Kidney epithelial cell (primary cell): ENCODE measurements at places on chromosomes 11 and 22.

GRCh38 chr22:36026741-36027140, 1.9 kb downstream of the RBFOX2 start:
- DNase-seq: no peak

DNA sequence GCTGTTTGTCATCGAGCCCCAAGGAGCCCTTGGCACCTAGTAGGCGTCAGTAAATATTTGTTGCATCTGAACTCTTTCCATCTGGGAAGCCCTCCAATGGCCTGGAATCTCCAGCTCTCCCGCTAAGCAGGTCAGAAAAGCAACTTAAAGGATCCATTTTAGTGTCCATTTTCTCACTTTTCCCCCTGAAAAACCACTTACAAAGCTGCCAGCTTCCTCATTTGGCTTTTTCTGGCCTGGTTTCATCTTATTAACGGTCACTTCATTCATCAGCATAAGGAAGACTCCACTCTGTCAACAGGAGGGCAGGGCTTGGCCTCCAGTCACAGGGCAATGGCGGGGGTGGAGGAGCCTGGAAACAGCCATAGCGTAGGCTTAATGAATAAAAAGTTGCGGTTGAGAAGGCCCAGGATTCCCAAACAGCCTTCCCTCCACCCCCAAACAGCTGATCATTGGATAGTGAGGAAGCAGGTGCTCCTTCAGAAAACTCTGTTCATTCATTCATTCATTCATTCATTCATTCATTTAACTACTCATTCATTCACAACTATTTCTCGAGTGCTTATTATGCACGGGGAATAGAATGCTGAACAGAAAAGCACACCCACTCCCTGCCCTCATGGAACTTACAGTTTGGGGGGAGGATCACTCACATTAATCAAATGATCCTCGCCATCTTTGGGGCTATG, 104.5 kb upstream of the RCN1 start:
- DNase-seq: no peak

DNA sequence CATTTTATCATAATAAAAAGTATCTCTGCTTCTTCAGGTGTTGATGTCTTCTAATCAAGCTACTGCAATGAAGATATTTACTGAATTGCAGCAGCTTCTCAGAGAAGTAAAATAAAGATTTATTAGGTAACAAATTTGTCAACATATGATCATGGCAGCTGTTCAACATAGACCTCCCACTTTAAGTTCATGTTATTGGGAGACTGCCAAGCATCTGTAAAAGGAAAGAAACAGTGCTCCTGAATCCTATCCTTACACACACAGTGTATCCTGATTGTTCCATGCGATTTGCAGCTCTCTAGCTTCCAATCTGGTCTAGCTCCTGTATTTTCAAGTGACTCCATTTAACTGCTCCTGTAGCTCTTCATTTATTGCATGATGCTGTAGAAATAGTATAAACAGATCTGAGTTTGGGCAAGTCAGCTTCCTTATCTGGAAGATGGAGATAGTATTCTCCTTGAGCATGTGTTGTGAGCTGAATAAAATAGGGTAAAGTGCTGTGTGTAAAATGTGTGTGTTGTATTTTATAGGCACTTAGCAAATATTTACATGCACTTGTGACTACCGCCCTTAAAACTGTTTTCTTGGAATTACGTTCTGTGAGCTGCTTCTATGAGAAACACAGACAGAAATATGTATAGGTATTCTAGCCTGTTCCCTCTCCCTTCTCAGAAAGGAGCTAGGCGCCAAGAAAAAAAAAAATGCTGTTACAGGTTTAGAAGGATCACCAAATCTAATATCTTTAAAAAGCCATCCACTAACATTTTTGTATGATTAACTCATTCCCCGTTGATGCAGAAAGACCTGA, 290.6 kb downstream of the JRKL start:
- no peak for DNase-seq

- no peak for DNase-seq
Observed at GRCh38 chr11:117872975-117873827, 3.3 kb downstream of the FXYD6 start.

- DNase-seq: no peak
Observed at GRCh38 chr11:33672273-33672672, 28.4 kb downstream of the C11orf91 start.

GRCh38 chr11:88064097-88064705, 111.0 kb downstream of the RAB38 start:
- no peak for DNase-seq

DNA sequence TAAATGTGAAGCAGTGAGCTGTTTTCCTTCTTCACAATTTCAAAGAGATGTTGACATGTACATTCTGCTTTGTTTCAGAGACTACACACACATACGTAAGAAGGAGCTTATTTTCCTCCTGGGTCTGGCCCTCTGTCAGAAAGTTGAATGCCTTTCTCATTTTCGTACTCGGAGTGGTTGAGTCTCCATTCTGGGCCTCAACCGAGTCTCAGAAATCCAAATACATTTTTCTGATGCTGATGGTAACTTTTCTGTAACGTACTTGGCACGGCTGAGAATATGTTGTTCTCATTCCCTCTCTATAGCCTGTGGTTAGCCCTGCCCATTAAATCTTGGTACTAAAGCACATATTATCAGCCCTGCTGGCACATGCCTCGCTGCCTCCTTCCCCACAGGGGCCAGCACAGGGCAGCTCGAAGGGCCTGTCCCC, 25.3 kb downstream of the PARVA start:
- DNase-seq: no peak

GRCh38 chr11:27497284-27497866, 9.2 kb downstream of the LIN7C start:
- no peak for DNase-seq

DNA sequence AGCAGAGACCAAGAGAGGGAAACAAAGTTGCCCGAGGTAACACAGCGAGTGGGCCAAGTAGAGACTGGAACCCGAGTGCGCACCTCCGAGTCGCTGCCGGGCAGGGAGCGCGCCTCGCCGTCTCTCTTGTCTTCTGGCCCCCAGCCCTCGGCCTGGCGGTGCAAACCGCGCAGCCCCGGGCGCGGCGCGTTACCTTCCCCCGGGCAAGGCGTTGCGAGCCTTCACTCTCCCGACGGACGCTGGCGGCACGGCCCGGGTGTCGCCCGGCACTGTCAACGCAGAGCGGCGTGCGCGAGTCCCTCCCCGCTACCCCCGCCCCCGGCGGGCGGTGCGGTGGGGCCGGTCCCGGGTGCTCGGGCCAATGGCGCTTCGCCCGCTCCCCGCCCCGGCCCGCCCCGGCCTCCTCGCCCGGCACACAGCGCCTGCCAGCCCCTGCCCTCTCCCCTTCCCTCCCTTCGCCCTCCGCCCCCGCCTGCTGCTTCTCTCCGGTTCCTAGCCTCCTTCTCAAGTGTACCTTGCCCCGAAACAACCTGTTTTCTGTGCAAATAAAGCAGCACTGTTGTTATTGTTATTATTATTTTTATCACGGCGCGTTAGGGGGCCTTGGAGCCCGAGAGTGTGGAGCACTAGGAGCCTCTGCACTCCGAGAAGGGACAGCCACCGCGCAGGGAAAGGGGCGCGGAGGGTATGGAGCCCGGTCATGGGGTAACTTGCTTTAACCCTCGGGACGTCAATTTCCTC, at the start of gene SYTL2:
SYTL2 (minus strand) TSS at position 271 of the 741 bp plus-strand sequence. CDS start 53,416 bp downstream, outside the sequence.
- no peak for DNase-seq

GRCh38 chr22:28029956-28030355, 110.9 kb upstream of the PITPNB start:
- no peak for DNase-seq

GRCh38 chr22:46358766-46359165, 23.3 kb downstream of the TRMU start:
- no peak for DNase-seq

- DNase-seq: no peak
Observed at GRCh38 chr22:47166033-47166404, 403.6 kb downstream of the TBC1D22A start.

GRCh38 chr11:19450282-19450681, 209.5 kb upstream of the E2F8 start:
- DNase-seq: no peak

DNA sequence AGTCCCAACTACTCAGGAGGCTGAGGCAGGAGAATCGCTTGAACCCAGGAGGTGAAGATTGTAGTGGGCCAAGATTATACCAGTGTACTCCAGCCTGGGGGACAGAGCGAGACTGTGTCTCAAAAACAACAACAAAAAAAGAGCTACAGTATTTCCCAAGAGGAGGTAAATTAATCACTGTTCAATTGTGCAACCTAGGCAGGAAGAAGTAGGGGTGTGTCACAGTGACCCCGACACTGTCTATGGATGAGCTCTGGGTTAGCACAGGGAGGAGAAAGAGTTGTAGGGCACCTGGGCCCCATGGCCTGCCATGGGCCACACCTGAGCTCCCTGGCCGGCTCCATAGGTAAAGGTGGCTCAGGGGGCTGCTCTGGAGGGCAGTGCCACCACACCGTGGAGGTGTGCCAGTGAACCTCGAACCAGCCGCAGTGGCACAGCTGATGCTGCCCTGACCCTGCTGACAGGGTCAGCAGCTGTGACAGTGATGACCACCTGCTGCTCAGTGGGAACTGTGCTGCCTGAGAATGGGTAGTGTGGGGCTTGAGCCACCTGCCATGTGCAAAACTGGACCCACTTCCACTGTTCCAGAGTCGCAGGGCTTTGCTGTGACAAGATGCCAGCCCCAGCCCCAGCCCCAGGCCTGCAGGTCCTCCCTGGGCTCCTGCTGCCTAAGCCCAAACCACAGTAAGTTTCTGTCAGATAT, 84.0 kb upstream of the PITPNB start:
- no peak for DNase-seq

GRCh38 chr11:114563077-114563476, 3.4 kb upstream of the NXPE1 start:
- DNase-seq: no peak

DNA sequence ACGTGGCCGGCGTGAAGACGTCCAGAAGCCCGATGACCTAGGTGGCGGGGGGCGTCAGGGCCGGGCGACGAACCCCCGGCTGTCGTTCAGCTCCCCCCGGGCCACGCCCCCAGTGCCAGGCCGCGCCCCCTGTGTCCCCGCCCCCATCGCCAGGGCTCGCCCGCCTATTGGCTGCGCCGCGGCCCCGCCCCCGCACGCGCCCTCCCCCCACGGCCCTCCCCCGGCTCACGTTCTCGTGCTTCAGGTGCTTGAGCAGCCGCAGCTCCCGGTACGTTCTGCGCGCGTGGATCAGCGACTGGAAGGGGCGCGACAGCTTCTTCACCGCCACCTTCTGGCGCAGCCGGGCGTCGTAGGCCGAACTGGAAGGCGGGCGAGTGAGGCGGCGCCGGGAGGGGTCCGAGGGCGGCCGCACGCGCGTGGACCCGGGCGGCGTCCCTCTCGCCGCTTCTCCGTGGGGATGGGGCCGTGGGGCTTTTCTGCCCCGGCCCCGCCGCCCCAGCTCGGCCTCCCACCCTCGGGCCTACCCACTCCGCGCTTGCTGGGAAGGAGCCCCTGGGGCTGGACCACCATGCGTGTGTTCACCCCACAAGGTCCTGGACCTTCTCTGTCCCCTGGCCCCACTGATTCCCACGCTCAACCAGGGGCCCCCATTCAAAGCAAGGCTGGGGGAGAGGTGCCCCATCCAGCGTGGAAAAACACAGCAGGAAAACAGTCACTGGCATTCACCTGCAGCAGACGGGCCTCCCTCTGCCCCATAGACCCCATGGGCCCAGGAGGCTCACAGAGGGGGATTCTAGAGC, 2.4 kb downstream of the MAPK11 start:
- DNase-seq: no peak

GRCh38 chr22:28899199-28899853, 16.0 kb downstream of the ZNRF3 start:
- no peak for DNase-seq

- DNase-seq: peak; percentile 9
Observed at GRCh38 chr11:124538019-124538418, 5.4 kb downstream of the OR8B12 start.

DNA sequence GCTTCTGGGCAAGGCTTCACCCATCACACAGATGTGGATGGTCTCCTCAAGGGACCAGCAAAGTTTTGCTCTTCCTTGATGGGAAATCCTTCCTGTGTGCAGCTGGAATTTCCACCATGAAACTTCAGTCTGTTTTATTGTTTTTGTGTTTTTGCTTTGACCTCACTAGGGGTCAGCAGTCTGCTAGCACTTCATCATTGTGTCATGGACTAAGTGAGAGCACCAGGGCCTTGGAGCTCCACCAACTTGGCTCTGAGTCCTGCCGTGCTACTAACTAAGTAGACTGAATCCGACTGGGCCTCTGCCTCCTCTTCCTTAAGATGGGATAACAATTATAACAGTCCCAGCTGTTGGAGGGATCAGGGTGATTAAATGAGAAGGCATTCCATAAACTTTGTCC, 305.8 kb upstream of the NCAM1 start:
- no peak for DNase-seq

GRCh38 chr11:61911128-61911700, 6.2 kb downstream of the RAB3IL1 start:
- DNase-seq: no peak

GRCh38 chr11:102912482-102912830, 37.7 kb upstream of the MMP12 start:
- DNase-seq: no peak

- DNase-seq: no peak
Observed at GRCh38 chr11:57474803-57475115, 14.4 kb downstream of the RTN4RL2 start.

DNA sequence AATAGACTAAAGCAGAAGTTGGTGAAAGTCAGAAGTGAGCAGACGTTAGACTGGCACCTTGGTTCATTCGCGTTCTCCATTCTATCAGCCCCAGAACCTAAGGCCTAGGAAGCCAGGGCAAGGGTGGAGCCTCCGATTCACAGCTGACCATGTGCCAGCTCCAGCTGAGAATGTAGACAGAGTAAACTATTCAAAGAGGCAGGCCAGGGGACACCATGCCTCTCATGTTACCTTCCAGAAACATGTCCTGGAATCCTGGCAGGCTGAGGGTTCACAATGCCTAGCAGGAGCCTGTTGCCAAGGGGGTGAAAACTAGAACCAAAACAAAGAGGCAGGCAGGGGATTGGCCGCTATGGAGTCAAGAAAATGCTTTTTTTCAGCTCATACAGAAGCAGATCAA, 224.4 kb upstream of the POU2AF2 start:
- no peak for DNase-seq

DNA sequence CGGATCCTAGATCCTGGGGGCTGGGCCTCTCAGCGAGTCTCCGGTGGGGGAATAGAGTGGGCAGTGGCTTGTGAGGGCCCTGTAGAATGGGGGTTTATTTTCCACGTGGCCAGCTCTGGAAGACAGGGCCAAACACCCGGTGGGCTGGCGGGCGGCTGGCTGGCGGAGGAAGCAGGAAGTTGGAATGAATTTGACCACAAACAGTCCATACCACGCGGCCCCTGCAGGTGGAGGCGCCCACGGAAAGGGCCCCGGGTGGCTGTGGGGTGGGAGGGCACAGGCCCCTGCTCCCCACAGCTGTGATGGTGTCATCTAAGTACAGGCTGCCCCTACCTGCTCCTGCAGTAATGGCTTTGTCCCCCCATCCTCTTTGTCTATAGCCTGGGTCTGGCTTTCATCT, 15.1 kb downstream of the MCAT start:
- DNase-seq: no peak
